ENCODE measurements at places on chromosomes 4 and X. TPM values are rescaled to one million over a fixed set of nuclear protein-coding genes. Genes with fewer than 3 reads are reported as not detected.

DNA sequence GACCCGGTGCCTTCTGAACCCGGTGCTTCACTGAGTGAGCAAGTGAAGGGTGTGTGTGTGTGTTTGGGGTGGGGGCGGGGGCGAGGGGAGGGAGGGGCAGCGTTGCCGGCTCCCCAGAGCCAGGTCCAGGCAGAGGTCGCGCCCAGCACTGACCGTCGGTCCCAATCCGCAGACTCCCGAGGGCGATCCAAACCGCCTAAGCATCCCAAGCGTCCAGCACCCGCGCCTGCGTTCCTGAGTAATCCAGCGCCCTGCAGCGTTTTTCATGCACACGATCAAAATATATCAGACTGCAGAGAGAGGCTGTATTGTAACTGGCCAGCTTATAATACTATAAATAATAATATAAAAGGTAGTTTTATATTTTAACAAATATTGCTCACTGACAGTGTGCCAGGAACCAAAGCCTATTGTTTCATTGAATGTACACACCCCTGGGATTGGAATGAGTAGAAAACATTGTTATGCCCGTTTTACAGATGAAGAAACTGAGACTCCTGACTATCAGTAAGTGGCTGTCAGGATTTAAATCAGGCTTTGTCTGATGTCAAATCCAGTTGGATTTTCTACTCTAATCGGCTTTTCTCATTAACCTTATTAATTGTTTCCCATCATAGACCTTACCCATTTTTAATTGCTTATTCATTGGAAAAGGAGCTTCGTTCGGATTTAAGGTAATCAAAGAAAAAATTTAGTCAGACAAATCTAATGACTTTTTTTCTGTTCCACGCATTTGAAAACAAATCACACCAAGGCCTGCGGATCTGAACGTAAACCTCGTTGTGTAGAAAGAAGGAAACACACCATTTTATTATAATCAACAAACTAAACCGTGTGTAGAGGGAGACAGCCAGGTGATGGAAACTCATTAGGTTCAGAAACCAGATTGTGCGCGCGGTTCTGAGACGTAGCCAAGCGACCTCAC lies 4.0 kb upstream of the NKX3-2 start:
- H3K4me1 ChIP-seq = peaks cover 24% of the 10 kb centered on the region
- peak overlapping the region; percentile 81 for H3K4me3 ChIP-seq

DNA sequence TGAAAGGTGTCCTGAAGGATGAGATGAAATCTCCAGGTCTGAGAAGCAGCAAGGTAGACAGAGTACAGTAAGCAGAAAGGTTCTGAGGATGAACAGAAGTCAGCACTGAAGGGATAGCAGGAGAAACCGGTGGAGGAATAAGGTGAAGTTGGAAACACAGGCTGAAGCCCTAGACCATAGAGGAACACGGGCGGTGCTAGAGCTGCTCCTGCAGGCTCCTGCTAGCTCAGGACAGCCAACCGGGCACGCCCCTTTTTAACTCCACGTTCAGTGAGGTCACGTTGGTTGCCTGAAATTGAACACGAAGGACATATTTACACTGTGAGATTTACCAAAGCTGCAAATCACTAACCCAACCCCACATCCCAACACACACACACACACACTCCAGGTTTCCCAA lies 1886.4 kb upstream of the AGA start:
- no peak overlapping the region for H3K4me3 ChIP-seq
- H3K4me1 ChIP-seq = no peaks in the 10 kb centered on the region
- no peak overlapping the region for H3K27ac ChIP-seq
- DNase-seq = no peak

SATL1 gene
- total RNA-seq = not detected

- no peaks in the 10 kb centered on the region for H3K27me3 ChIP-seq
- DNase-seq = no peak
- H3K4me1 ChIP-seq = peaks cover 9% of the 10 kb centered on the region
Measured at GRCh38 chrX:11446336-11446735, 153.1 kb downstream of the AMELX start.

PWWP3B gene
- not detected for total RNA-seq

GRCh38 chr4:85747882-85748491 lies 273.0 kb downstream of the ARHGAP24 start:
- H3K4me3 ChIP-seq = no peak overlapping the region
- H3K27me3 ChIP-seq = no peaks in the 10 kb centered on the region
- H3K36me3 ChIP-seq = no peaks in the 10 kb centered on the region
- no peak overlapping the region for H3K27ac ChIP-seq

GRCh38 chrX:4787971-4788370 lies 1074.5 kb upstream of the PRKX start:
- no peak overlapping the region for H3K4me3 ChIP-seq
- H3K27me3 ChIP-seq = no peaks in the 10 kb centered on the region
- no peaks in the 10 kb centered on the region for H3K36me3 ChIP-seq

DNA sequence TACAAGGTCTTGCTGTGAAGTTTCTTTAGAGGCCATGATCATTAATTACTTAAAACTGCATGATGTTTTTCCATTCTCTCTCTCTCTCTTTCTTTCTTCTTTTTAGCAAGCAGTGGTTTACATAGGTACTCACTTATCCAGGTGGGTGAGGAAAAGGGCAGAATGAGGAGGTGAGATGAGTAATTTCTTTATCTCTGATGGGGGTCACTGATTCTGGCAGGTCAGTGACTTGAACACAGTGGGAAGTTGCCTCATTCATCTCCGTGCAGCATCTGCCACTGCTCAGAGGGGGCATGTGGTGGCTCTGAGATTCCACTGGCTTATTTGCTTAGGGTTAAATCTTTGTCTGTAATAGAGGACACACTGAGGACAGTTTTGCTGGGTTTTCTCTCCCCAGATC lies 62.6 kb downstream of the FAM114A1 start:
- H3K27me3 ChIP-seq = no peaks in the 10 kb centered on the region
- H3K27ac ChIP-seq = no peak overlapping the region
- peaks cover 94% of the 10 kb centered on the region for H3K36me3 ChIP-seq
- no peak for DNase-seq

DNA sequence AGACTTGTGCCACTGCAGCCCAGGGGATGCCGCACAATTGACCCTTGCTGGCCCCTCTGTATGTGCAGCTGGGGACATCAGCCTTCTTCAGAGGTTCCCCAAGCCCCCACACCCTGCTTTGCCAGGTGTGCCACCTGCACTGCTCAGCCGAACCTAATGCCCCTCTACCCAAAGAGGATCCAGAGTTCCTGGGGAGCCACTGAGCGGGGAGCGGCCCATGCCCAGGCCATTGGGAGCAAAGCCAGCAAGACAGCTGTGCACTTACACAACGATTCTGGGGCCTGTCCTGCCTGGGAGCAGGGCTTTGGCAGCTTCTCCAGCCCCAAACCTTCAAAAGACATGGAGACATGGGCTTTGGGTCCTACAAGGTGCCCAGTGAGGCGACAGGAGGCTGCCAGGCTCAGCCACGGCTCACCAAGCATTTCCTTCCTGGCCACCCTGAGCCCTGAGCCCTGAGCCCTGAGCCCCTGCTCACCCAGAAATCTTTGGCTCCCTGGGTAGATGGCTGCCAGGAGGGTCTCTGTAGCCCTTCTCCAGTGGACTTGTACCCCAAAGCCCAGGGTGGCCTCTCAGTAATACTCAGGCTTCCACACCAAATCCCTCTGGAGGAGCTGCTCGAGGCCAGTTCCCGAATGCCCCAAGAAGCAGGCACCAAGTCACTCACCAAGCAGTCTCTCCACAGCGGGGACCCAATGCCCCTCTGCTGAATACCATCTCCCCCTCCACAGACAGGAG lies 13.0 kb downstream of the PNMA6E start:
- no peaks in the 10 kb centered on the region for H3K36me3 ChIP-seq
- no peaks in the 10 kb centered on the region for H3K27me3 ChIP-seq
- DNase-seq = peak; percentile 13
- H3K27ac ChIP-seq = no peak overlapping the region
- no peak overlapping the region for H3K4me3 ChIP-seq
- H3K4me1 ChIP-seq = no peaks in the 10 kb centered on the region

GRCh38 chr4:128635141-128635954 lies 174.2 kb upstream of the JADE1 start:
- peaks cover 4% of the 10 kb centered on the region for H3K4me1 ChIP-seq
- H3K4me3 ChIP-seq = no peak overlapping the region
- no peaks in the 10 kb centered on the region for H3K36me3 ChIP-seq
- H3K27me3 ChIP-seq = no peaks in the 10 kb centered on the region

DNA sequence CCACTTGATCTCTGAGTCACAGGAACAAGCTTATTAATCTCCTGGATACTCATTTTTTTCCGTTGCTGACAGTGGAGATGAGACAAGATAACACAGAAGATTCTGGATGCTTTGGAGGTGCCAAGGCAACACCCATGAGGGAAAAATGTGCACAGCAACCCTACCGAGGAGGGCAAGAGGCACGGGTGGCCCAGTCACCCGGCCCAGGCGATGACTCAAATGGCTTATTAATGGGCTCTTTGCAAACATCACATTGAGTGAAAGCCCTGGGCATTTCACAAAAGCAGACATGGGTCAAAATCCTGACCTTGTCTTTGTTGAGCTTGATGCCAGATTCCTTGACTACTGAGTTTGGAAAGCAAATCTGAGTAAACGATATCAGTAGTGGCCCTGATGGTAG lies 315.1 kb downstream of the STK32B start:
- peaks cover 3% of the 10 kb centered on the region for H3K4me1 ChIP-seq
- H3K4me3 ChIP-seq = no peak overlapping the region
- H3K36me3 ChIP-seq = no peaks in the 10 kb centered on the region
- H3K27me3 ChIP-seq = no peaks in the 10 kb centered on the region

NUDT11 gene
- 17.4 TPM for total RNA-seq

- H3K27ac ChIP-seq = no peak overlapping the region
- H3K27me3 ChIP-seq = no peaks in the 10 kb centered on the region
- H3K4me3 ChIP-seq = no peak overlapping the region
- no peaks in the 10 kb centered on the region for H3K36me3 ChIP-seq
- no peaks in the 10 kb centered on the region for H3K4me1 ChIP-seq
Measured at GRCh38 chr4:139692309-139693012, 26.8 kb downstream of the MGST2 start.

DNA sequence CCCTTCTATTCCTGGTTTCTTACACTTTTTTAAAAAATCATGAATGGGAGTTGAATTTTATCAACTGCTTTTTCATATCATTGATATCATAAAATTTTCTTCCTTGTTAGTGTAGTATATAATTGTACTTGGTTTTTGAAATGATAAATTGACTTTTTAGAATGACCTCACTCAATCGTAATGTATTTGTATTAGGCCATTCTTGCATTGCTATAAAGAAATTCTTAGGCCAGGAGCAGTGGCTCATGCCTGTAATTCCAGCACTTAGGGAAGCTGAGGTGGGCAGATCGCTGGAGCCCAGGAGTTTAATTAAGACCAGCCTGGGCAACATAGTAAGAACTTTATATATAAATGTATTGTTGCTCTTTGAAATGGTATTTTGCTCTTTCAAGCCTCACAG lies 6.3 kb downstream of the EXOC1 start:
- H3K4me3 ChIP-seq = no peak overlapping the region
- H3K27ac ChIP-seq = no peak overlapping the region
- H3K4me1 ChIP-seq = peaks cover 1% of the 10 kb centered on the region
- no peaks in the 10 kb centered on the region for H3K27me3 ChIP-seq
- no peaks in the 10 kb centered on the region for H3K36me3 ChIP-seq
- DNase-seq = no peak

- no peak overlapping the region for H3K27ac ChIP-seq
- no peaks in the 10 kb centered on the region for H3K27me3 ChIP-seq
- DNase-seq = no peak
- H3K36me3 ChIP-seq = no peaks in the 10 kb centered on the region
- no peaks in the 10 kb centered on the region for H3K4me1 ChIP-seq
Measured at GRCh38 chrX:134241960-134242619, 5.1 kb downstream of the CCDC160 start.

ETDB gene
- not detected for total RNA-seq

SCML2 gene
- total RNA-seq = 0.88 TPM

DNA sequence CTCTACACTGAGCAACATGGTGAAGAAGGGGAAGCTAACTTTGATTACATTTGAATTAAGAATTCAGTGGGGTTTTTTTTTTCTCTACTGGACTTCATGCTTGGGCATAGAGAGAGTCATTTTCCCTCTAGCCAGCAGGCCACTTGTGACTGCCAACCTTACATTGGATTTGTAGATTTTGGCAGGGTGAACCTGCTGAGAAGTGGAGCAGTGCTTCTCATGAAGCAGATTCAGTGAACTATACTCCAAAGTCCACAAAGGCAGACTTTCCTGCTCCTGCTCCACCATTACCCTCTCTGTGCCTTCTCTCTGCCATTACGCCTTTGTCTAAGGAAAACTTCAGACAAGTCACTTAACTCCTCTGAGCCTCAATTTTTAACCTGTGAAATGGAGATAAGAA lies 69.9 kb downstream of the PAK3 start:
- no peaks in the 10 kb centered on the region for H3K4me1 ChIP-seq
- no peak overlapping the region for H3K4me3 ChIP-seq
- peaks cover 3% of the 10 kb centered on the region for H3K27me3 ChIP-seq
- H3K36me3 ChIP-seq = no peaks in the 10 kb centered on the region
- DNase-seq = no peak
- no peak overlapping the region for H3K27ac ChIP-seq

DNA sequence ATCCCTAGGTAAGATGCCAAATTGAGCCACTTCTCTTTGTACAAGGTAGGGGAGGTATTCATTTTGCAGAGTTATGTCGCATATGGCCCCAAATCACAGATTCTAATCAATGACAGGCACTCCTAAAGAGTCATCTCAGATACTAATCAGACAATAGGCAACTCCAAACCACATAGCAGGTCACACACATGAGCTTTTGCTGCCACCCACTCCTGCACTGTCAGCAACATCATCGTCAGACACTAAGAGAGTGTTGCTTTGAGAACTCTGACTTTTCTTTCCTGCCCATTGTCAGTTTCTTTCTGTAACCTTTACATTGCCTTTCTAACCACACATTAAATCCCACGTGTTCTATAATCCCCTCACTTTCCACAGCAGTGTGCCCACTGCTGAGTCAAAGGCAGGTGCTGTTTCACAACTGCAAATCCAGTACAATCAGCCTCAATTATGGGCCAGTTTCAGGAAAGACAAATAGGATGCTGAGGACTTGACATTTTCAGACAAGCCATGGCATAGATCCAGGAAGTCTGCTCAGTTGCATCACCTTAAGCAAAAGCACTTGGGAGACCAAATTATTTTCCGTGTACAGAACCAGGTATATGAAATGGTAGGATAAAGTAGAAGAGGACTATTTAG lies 23.5 kb downstream of the TMEM31 start:
- no peak overlapping the region for H3K27ac ChIP-seq
- DNase-seq = no peak
- no peak overlapping the region for H3K4me3 ChIP-seq
- peaks cover 16% of the 10 kb centered on the region for H3K27me3 ChIP-seq
- peaks cover 19% of the 10 kb centered on the region for H3K4me1 ChIP-seq

MAGEA1 gene
- not detected for total RNA-seq

GRCh38 chr4:60683357-60683756 lies 516.8 kb upstream of the ADGRL3 start:
- peak overlapping the region; percentile 57 for H3K4me3 ChIP-seq
- peaks cover 5% of the 10 kb centered on the region for H3K4me1 ChIP-seq
- DNase-seq = peak; percentile 72

NAT8L gene
- total RNA-seq = under 0.01 TPM

GRCh38 chr4:136650541-136651277 lies 881.6 kb downstream of the PCDH18 start:
- no peak for DNase-seq
- no peak overlapping the region for H3K27ac ChIP-seq
- no peaks in the 10 kb centered on the region for H3K36me3 ChIP-seq
- no peaks in the 10 kb centered on the region for H3K4me1 ChIP-seq
- H3K27me3 ChIP-seq = no peaks in the 10 kb centered on the region
